ENCODE measurements at places on chromosomes 16 and 17. TPM values are rescaled to one million over a fixed set of nuclear protein-coding genes. Genes with fewer than 3 reads are reported as not detected.

- no peak for DNase-seq
Measured at GRCh38 chr16:85415196-85416090, 197.7 kb upstream of the GSE1 start.

- no peak for DNase-seq
Measured at GRCh38 chr17:49959183-49959935, 9.6 kb upstream of the DLX4 start.

- peak; percentile 21 for DNase-seq
Measured at GRCh38 chr17:29557739-29558116, 9.1 kb downstream of the ABHD15 start.

Gene ENDOV
- total RNA-seq: 39.4 TPM

DNA sequence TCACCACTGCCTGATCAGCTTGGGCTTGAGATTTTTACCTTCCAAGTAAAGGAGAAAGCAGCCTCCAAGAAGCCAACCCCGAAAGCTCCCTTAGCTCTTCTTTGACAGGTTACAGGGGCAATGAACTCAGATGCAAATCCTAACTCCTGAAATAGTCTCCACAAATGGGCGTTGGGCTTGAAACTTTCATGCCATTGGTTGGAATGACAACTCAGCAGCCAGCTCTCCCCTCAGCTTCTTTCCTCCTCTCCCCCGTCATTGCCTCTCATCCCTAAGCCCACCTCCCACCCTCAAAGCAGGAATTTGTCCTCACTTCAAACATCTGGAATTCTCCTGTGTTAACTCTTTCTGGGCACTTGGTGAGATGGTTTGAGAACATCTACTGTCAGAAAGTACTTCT, at the start of gene TAT:
TSS of gene TAT (minus strand) at position 122 of the 400 bp plus-strand sequence. CDS start 677 bp downstream, outside the sequence.
- DNase-seq: no peak

DNA sequence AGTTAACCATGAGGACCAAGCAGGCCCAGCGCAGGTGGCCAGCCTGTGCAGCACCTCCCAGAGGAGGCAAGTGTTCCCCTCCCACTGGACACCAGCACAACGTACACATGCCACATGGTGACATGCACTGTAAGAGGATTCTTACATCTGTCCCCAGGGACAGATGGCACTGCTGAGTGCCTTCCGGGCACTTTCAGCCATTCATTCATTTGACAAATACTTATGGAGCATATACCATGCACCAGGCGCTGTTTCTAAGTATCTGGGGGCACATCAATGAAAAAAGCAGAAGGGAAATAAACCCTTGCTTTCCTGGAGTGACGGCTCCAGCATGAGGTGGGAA, 79.6 kb downstream of the GAS7 start:
- no peak for DNase-seq

Measured in OCI-LY7 (cell line).